ENCODE measurements at places on chromosomes 1 and 21. TPM values are rescaled to one million over a fixed set of nuclear protein-coding genes. Genes with fewer than 3 reads are reported as not detected.

DNA sequence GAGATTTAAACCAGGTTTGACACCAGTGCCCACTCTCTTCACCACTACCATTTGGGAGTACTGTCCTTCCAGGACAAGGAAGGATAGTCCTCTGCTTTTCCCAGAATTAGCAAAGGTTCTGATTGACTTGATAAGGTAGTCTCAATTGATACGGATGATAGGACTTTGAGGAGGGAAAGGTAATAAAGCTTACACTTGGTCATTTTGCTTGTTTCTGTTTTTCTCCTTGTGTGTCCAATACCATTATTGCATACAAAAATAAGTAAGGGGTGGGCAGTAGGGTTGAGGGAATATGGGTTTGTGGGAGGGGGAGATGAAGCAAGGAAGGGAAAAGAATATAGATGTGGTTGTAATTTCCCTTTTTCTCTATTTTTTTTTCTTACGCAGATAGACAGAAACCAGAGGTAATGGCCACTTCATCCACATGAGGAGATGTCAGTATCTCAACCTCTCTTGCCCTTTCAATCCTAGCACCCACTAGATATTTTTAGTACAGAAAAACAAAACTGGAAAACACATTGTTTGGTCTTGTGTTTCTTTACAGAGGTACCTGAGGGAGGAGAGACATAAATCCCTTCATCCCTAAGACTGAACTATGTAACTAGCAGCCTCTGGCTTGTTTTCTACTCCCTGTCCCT, 2.6 kb downstream of the C1orf56 start:
- no peak for DNase-seq

GRCh38 chr1:175649416-175649815, 94.0 kb downstream of the TNR start:
- DNase-seq = no peak

COG2 gene
- 27.3 TPM for total RNA-seq

GRCh38 chr21:27525780-27526179, 558.9 kb upstream of the ADAMTS5 start:
- no peak for DNase-seq

RNU1-2 gene
- total RNA-seq = 669 TPM

- DNase-seq = no peak
Measured at GRCh38 chr1:184050636-184051035, 894 bp upstream of the TSEN15 start.

GRCh38 chr1:92411511-92411910, 75.2 kb downstream of the GFI1 start:
- DNase-seq = no peak

GRCh38 chr1:113123737-113124136, 50.7 kb downstream of the LRIG2 start:
- no peak for DNase-seq

- DNase-seq = no peak
Measured at GRCh38 chr1:107787299-107787698, 177.7 kb downstream of the VAV3 start.

DNA sequence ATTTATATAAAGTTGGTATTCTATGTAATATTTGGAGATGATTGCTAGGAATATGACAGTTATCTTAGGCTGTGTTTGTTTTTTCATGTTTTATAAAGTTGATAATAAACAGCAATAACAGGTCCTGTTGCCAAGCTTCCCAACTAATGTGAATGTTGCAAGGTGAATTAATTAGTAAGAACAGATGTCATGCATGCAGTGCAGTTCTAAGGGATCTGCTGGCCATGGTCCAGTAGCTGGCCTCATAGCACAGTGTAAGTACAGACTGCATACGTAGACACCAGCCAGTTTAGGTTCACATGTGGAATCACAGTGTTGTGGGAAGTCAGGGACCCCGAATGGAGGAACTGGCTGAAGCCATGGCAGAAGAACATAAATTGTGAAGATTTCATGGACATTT, 478.2 kb downstream of the NEGR1 start:
- DNase-seq = no peak

- no peak for DNase-seq
Measured at GRCh38 chr1:160451119-160451858, 50.9 kb downstream of the VANGL2 start.

- no peak for DNase-seq
Measured at GRCh38 chr21:18468790-18469189, 65.2 kb upstream of the TMPRSS15 start.

DNA sequence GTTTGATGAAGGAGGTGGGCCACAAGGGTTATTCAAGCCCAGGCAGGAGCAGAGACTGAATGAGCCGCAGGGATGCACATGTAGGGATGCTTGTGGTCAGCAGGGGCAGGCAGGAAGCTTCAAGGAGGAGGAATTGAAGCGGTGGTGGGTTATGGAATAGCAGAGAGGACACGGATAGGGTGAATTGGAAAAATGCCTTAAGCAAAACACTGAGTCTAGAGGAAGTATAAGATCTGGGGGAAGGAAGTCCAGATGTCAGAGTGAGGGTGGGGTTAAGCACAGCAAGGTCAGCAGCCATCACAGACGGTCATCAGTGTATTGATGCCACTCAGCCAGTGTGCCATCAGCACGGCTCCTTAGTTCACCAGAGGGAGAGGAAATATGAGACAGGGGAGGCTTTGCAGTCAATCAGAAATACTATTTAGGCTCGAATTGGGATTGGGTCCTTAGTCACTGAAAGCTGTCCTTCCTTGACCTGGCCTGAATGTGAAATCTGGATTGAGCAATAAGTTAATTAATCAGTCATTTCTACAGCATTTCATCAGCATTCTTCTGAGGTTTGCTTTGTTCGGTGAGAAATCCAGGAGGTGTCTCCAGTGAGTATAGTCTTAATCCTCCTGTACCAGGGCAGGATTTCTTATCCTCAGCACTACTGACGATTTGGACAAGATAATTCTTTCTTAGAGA, 6.0 kb upstream of the LCE1F start:
- DNase-seq = no peak

PCBP3 gene
- 2.9 TPM for total RNA-seq

GRCh38 chr1:81412954-81413353, 387.8 kb upstream of the ADGRL2 start:
- no peak for DNase-seq

DNA sequence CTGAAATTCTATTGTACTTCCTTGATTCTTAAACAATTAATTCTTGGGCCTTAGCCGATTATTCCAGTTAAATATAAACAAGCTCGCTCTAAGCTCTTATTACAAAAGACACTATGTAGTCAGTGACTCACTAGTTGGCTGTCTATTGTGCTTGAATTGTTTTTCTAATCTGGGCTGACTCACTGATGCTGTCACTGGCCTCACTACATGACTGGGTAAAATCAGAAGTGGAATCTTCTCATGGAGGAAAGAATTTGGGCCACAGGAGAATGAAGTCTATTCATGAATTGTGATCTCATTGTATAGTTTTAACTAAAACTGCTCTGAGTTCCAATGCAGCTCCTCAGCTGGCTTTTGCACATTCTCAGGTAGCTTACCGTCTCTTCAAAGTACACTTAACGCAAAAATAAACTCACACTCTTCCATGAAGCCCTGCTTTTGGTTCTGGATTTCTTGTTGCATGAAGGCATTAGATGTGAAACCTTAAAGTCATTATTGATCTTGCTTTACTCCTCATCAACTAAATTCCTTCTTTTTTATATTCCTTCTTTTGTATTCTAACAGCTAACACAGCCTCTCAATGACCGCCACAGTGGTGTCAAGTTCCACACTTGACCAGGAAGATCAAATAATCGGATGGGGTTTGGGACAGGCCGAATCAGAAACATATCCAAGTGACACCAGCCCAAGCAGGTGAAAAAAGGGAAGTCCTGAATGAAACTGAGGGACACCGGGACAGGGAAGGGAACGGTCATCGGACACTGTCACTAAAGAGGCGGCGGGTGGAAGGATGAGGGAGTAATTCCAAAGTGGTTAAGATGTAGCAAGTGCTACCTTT, 80.9 kb upstream of the LBR start:
- DNase-seq = no peak

GRCh38 chr1:232797856-232798510, 7.2 kb upstream of the MAP10 start:
- DNase-seq = no peak

GLMP gene
- total RNA-seq = 17.3 TPM

DNA sequence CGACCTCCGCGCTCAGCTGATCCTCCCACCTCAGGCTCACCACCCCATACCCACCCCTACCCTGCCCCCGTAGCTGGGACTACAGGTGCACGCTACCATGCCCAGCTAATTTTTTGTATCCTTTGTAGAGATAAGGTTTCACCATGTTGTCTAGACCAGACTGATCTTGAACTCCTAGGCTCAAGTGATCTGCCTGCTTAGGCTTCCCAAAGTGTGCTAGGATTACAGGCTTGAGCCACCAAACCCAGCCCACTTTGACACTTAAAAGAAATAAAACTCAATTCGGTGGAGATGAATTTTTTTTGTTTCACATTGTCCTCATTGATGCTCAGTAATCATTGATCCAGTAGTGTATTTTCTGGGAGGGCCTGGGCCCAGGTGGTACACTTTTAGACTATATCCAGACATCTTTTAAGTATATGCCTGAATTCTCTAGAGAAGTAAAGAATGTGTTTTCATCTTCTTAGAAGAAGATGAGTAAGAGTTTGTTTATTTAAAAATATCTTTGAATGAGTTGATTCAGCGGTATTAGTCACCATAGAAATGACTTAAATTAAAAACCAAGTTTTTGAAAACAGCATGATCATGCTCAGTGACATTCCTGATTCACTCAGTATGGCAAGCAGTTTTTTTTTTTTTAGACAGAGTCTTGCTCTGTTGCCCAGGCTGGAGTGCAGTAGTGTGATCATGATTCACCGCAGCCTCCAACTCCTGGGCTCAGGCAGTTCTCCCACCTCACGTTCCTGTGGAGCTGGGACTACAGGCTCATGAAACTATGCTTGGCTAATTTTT, 57.8 kb downstream of the EPB41 start:
- no peak for DNase-seq

- DNase-seq = no peak
Measured at GRCh38 chr1:7299994-7300393, 471.1 kb upstream of the VAMP3 start.

C1orf141 gene
- total RNA-seq = not detected

SYT6 gene
- not detected for total RNA-seq

- DNase-seq = peak; percentile 83
Measured at GRCh38 chr1:31937300-31938183, 626 bp downstream of the PTP4A2 start.

DNA sequence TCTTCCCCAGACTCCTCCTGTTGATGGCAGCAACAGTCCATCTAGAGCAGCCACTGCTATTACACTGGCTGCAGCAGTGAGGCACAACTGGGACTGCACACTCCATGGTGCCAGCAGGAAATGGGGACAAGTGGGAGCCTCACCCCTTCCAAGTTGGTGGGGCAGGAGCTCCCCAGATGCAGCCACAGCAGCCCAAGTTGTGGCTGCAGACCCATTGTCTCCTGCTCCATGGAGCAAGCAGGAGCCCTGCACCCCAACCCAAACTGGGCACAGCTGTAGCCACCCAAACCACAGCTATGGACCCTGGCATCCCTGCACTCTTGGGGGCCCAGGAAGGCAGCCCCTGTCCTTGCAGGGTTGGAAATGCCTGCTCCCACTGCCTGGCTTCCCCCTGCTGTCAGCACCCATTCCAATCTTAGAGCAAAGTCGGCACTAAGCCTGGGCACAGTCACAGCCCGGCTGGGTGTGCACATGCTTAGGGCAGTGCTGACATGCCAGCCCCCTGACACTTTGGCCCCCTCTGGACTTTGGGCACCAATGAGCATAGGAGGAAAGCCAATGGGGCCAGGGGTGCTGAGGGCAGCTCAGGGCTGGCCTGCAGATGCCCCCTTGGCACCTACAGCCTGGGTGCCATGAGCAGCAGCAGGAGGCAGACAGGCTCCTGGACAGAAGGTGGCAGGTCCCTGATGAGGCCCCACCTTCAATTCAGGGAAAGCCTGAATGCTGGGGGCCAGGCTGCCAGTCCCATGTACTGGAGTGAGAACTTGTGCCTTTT, 44.0 kb downstream of the MATN1 start:
- DNase-seq = no peak

CSF1 gene
- 21.4 TPM for total RNA-seq

DNA sequence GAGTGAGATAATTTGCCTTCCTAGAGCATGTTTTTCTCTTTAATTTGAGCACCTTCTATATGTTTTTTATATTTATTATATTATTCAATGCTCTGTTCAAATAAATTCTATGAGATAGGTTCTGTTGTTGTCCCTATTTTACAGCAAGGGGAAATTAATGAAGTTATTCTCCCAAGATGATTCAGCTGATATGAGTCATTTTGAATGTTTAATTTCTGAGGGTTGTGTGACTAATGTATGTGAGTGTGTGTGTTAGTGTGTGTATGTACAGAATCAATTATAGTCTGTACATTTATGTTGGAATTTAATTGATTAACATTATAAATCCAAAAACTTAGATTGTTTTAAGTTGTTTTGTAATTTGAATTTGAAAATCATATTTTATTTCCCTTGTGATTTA, 1536.7 kb upstream of the B3GALT2 start:
- DNase-seq = no peak

- DNase-seq = no peak
Measured at GRCh38 chr1:204136814-204137213, 15.0 kb downstream of the ETNK2 start.

- no peak for DNase-seq
Measured at GRCh38 chr1:18485227-18485626, 4.5 kb downstream of the KLHDC7A start.

DNA sequence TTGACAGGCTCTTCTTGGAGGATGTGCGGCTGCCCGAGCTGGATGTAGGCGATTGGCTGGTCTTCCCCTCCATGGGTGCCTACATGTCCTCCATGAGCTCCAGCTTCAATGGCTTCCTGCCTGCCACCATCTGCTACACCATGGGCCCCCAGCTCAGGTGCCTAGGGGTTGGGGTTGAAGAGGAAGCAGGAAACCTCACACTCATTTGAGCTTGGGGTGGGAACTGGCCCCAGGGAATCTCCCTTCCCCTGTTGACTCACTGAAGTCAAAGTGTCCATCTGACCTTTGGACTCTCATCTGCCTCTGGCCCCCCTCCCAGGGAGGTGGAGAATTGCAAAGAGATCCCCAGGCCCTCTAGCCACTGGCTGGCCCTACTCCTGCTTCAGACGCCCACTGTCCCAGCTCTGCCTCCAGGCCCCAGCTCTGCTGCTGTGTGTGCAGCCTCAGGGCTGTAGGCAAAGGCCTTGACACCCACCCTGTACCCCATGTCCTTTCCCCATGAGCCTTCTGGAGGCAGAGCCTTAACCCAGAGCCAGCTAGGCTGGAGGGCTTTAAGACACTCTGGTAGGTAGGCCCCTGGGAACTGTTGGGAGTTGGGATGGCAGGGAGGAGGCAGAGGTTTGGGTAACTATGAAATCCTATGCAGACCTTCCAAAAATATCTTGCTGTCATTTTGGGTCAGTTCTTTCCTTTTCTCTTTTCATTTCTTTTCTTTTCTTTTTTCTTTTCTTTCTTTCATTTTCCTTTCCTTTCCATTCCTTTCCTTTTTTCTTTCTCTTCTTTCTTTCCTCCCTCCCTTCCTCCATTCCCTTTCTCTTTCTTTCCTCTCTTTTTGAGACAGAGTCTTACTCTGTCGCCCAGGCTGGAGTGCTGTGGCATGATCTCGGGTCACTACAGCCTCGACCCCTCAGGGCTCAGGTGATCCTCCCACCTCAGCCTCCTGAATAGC, 66.9 kb upstream of the TINAGL1 start:
- DNase-seq = no peak
